ENCODE measurements at places on chromosomes 13 and 19.

- DNase-seq: no peak
Observed at GRCh38 chr19:15196360-15197005, 4.3 kb downstream of the NOTCH3 start.

- no peak for DNase-seq
Observed at GRCh38 chr13:37869756-37870488, at the start of gene TRPC4. Gene TRPC4, minus strand, starts transcription at chr13:37869772. Its CDS starts 86,439 bp downstream, at chr13:37783333.

- no peak for DNase-seq
Observed at GRCh38 chr13:39401756-39402155, 201.2 kb downstream of the LHFPL6 start.

GRCh38 chr13:22194106-22194805 is 523.4 kb downstream of the FGF9 start:
- DNase-seq: no peak

- no peak for DNase-seq
Observed at GRCh38 chr13:83151308-83151660, 731.0 kb downstream of the SLITRK1 start.

DNA sequence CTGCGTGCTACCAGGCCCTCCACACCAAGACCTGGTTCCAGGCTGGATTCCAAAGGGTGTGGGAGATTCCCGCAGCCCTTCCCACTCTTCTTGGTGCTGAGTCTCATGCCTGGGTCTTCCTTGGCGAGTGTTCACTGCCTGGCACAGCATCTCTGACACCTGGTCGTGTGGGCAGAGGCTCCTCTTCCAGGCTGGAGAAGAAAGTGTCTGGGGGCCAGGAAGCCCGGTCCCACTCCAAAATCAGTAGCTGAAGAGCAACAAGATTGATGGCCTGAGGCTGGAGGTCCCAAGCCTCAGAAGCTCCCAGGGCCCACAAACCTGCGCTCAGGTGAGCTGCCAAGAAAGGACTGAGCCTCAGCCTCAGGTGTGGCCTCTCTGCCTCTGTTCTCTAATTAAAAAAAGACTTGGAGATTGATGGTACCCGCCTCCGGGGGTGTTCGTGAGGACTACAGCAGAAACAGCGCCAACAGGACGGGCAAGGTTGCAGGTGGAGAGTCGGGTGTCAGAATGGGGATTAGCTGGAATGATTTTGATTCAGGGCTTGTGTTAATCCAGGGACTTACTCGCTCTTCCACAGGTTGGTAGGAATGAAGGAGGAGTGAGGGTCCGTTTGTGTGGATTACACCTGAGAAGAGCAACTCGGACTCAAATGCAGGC is 217.5 kb downstream of the TEX29 start:
- no peak for DNase-seq

GRCh38 chr13:73018336-73018735 is 40.5 kb upstream of the KLF5 start:
- no peak for DNase-seq

DNA sequence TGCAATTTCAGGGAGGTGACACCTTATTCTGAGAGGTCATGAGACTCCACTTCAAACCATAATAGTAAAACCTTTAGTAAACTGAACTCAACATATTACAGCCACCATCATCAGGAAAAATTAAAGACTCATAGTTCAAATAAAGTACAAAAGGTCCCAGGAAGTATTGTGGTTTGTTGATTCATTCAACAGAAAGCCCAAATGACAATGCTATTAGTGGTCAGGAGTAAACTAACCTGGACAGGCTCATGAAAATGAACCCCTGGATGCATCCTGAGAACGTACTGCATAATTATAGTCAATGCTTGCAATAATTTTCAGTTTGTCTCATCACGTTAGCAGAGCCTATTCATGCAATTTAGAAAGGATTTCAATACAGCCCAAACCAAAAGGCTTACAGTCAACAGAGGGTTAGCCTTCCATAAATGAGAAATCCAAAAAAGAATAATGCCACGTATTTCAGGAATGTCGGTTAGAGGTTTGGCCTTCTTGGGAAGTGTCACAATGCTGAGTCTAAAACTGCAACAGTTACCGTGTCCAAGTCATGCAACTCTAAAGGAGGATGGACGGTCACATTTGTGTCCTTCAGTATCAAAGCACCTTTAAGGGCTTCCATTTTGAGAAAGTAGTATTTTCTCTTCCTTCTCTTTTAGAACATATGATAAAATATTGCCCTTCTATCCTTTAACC is 280.8 kb downstream of the ABCC4 start:
- no peak for DNase-seq

DNA sequence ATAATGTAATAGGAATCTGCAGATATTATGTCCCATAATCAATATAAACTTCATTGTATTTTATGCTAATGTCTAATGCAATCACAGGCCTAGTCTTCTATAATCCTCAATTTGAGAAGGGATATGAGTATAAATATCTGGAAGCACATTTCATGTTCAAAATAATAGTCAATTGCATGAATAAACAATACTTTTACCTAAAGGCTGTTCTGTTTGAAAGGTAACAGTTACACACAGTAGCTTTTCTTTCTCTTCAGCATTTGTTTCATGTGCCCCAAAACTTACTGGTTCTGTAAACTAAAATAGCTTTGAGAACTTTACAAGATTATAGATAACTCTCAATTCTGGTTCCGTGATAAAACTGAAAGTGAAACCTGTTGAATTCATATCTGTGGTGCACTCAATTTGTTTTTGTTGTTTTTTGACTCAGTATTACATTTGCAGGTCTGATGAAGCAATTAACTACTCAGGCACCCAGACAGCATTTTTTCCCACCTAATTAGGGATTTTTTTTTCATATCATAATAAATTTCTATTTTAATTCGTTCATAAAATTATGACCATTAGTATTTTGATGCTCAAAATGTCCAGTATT is 1193.8 kb downstream of the SLITRK1 start:
- no peak for DNase-seq

- DNase-seq: no peak
Observed at GRCh38 chr19:3233831-3234230, 9.4 kb downstream of the CELF5 start.

- no peak for DNase-seq
Observed at GRCh38 chr19:47075941-47076340, 27.5 kb upstream of the TMEM160 start.

DNA sequence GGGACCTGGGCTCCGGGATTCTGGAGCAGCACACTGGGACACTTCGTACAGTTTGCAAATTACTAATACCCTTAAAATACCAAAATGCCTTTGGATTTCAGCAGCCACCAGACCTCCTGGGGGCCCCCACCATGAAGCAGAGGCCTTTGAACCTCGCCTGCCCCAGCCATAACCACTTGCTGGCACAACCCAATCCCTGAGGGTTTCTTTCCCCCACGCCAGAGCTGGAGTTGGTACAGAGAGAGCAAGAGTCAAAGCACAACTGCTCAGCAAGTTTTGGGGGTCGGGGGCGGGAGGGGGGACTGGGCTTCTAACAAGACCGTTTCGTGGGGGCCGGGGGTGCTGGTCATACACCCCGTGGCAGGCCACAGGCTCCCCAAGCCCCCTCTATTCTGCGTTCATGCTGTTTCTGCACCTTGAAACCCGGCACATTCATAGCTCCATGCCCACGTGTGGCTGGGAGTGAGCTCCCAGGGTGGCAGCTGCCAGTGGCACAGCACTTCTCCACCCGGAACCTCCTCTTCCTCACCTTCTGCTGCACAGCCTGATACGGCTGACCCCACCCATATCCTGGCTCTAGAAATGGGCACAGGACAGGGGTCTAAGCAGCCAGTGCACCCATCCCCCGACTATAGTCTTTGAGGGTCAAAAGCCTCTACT is 17.1 kb downstream of the PLEKHF1 start:
- no peak for DNase-seq

DNA sequence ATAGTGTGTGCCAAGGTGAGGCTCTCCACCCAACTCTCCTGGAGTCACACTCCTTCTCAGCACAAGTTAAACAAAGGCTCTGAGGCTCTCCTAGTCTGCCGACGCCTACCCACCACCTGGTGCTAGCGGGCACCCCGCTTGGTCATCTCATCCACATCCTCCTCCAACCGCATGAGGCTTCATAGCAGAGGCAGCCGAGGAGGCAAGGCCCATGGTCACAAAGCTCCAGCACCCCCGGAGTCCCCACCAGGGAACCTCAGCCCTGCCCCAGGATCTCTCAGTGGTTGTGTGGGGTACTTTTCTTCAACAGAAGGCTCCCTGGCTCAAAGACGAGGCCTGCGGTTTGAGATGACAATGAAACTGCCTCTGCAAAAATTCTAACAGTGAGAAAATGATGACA is 43.0 kb downstream of the STK24 start:
- no peak for DNase-seq

DNA sequence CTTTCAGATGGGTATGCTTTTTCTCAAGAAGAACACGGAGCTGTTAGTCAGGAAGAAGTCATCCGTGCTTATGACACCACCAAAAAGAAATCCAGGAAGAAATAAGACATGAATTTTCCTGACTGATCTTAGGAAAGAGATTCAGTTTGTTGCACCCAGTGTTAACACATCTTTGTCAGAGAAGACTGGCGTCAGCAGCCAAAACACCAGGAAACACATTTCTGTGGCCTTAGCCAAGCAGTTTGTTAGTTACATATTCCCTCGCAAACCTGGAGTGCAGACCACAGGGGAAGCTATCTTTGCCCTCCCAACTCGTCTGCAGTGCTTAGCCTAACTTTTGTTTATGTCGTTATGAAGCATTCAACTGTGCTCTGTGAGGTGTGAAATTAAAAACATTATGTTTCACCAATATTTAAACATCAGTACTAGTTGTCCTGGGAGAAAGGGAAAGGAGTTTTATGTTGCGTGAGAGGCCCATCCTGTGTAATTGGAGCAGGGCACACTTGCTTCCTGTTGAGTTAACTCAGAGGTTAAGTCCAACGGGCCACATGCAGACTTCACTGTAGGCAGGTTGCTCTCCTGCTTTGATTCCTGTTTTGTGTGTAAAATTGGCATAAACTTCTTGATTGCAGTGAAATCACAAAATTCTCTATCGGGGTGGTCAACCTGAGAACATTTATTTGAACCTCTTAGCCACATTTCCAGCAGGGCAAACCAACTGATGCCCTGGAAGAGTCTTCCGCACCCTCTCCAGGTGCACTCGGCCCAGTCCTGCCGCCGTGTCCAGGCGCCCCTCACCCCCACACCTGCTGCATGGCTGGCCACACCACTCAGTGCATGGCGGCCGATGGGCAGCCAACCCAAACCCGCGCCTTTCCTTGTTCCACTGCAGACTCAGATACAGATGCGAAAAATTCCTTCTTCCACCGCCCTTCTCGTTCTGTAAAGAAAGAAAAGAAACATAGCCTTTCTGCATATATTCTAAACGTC is 31.6 kb downstream of the SHISA2 start:
- DNase-seq: no peak

DNA sequence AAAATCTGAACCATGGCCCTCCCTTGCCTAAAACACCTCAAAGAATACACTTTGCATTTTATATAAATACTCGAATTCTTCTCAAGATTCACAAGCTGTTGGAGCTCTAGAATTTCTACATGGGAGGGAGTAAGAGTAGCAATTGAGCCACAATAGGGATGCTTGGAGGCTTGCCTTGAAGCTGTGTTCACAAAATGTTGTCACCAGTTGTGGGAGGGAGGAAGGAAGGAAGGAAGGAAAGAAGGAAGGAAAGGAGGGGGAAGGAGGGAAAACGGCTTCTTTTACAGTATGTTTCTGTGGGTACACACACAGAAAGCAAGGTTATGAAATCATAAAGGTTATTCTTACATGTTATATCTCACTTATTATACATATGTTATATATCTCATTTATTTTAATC is 128.6 kb upstream of the PEG3 start:
- DNase-seq: no peak

GRCh38 chr13:19634256-19634740 is 839 bp downstream of the MPHOSPH8 start:
- DNase-seq: no peak

DNA sequence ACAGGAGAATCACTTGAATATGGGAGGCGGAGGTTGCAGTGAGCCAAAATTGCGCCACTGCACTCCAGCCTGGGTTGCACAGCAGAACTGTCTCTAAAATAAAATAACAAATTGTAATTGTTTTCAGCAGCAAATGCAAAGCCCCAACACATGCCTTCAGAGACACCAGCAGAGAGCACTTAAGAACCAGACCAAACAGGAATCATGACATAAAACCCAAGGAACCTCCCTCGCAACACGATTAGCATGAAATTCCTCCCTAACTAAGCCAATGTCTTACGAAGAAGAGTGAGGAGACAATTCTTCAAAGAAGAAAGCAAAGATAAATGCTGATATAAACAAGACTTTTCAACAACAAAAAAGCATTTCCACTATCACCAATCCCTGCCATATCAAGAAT is 40.1 kb downstream of the PSPC1 start:
- no peak for DNase-seq

GRCh38 chr19:51027126-51027806 is 850 bp upstream of the KLK11 start:
- DNase-seq: no peak

DNA sequence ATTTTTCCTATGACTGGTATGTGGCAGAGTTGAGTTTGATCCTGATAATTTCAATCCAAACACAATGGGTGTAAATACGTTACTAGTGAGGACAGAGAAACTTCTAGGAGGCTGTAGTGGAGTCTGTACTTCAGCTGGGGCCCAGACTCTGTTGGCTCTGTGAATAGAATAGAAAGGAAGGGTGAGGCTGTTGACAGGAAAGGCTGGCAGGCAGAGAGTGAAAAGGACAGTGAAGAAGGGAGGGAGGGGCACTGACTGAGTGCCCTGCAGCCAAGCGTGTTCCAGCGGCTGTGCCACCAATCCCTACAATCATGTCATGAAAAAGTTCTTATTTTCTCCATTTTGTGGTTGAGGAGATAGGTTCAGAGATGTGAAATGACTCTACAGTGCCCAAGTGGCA is 80.5 kb downstream of the MBNL2 start:
- no peak for DNase-seq

GRCh38 chr13:113558461-113558860 is 26.1 kb upstream of the TFDP1 start:
- no peak for DNase-seq

GRCh38 chr19:51694318-51695085 is 1.4 kb downstream of the SPACA6 start:
- no peak for DNase-seq

- DNase-seq: no peak
Observed at GRCh38 chr13:113364901-113365582, 1.1 kb upstream of the GRTP1 start.

DNA sequence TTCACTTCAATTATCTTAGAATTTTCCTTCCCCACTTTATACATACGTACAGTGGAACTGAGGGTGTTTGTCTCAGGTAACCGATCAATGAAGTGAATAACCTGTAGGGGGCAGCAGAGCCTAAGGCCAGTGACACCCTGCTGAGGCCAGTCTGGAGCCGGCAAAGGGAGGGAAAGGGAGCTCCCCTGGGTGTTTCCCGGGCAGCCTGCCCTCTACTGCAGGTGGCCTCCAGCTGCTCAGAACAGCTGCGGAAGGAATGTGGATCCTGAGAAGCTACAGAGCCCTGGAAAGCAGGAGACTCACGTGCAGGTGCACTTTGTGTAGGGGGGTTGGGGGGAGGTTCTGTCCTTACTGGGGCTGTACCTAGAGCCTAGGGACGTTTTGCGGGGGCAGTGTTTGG is 832 bp upstream of the ZNF491 start:
- peak; percentile 78 for DNase-seq

Measured in CD4-positive, alpha-beta T cell treated with Interferon alpha-2 for 1 hour (primary cell).